Dermis microvascular lymphatic vessel endothelial cell (primary cell): ENCODE measurements at places on chromosomes 13 and 19. TPM values are rescaled to one million over a fixed set of nuclear protein-coding genes. Genes with fewer than 3 reads are reported as not detected.

DNA sequence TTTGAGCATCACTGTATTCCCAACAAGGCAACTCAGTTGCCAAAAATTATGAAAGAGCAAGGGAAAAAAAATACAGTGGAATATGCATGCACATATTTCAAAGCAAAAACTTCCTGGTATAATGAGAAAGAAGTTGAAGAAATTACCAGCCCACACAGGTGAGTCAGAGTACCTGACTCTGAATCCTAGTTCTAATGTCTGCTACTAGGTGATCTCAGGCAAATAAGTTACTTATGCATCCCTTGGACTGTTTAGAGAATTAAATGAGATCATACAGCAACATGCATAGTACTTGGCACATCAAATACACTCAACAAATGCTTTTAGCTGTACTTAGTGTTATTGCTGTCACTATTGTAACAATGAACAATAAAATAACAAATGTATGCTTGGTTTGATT, 144.9 kb downstream of the MIPEP start:
- no peak for DNase-seq

DNA sequence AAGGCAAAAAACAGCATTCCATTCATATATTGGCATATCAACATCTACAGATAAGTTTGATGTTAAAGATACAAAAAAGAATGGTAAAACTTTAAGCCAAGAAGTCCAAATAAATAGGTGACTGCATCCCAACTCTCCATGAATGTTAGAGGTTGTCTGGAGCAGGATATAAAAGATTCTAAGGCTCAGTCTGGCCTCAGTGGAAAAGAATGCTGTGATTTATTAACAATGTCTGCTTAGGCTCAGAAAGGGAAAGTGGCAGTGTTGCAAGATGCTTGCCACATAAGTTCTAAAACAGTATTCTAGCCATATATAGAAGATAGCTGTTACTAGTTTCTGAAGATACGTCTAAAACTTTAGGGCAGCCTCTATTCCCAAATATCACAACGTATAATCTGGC, 179.8 kb upstream of the NBEA start:
- no peak for DNase-seq

DNA sequence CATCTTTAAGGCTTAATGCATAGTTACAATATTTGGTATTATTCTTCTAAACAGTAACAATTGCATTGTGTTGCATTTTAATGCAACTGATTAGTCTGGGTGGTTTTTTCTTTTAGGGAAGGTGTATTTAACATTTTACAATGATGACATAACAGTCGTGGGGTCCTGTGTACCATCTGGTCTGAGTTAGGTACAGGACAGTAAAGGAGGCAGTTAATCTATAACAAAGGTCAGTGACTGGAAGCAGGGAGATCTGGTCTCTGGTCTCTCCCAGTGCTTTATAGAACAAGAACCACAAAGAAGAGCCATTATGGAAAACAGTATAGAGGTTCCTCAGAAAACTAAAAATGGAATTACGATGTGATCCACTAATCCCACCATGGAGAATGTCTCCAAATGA, 2.7 kb upstream of the OR7G2 start:
- DNase-seq: no peak

- DNase-seq: no peak
These were observed 4.4 kb downstream of the DACT3 start for GRCh38 chr19:46656541-46656940.

DNA sequence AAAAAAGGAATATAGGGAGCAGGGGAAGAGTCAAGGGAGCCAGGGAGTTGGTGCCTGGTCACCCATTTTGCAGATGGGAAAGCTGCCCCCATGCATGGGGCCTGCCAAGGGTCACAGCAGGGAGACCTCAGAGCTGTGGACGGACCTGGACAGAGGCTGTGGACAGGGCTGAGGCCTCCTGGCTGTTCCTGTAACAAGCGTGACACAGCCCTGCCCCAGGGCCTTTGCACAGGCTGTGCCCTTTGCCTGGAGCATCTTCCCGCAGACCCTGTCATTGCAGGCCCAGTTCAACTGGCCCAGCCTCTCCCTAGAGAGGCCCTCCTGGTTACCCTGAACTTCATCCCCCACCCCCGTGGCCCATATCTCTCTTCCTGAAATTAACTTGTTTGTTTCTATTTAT, 6.4 kb downstream of the TNFAIP8L1 start:
- DNase-seq: no peak

GRCh38 chr19:41350735-41351338, 2.9 kb downstream of the TGFB1 start:
- peak; percentile 50 for DNase-seq

DNA sequence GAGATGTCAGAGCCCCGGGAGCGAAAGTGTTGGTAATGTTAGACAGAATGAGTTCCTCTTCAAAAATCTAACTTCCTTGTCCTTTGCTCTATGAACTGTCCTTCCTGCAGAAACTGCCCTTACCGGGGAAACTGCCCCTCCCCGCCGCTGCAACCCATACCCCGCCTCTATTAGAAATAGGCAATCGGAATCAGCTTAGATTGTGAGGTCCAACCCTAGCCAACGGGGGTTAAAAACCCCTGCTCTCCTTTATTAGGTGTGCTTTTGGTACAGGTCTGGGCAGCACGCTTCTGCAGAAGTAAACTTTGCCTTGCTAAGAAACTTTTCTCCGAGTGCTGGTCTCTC, 11.5 kb upstream of the CAPNS1 start:
- no peak for DNase-seq

GRCh38 chr19:15616183-15616582, 1.2 kb downstream of the CYP4F8 start:
- no peak for DNase-seq

- no peak for DNase-seq
These were observed 11.7 kb downstream of the GNA11 start for GRCh38 chr19:3105641-3106508.

GRCh38 chr19:2494084-2494446, 18.1 kb downstream of the GADD45B start:
- peak; percentile 17 for DNase-seq

DNA sequence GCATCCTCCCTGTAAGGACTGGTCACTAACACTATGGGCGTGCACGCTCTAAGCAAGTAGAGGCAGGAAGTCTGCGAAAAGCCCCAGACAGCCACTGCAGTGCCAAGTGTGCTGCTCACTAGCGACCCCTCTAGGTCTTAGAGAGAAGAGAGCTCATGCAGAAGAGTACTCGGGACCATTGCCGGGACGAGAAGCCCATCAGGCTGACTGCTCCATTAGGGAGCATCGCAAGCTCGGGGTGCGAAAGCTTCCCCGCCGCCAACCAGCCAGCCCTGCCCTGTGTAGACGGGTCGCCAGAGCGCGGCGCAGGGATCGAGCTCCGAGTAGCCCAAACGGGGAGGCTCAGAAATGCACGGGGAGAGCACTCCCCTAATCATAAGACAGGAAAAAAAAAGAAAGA, 16.6 kb downstream of the POU4F1 start:
- DNase-seq: no peak

GRCh38 chr19:45972947-45973540, 621 bp downstream of the NOVA2 start:
- no peak for DNase-seq

- no peak for DNase-seq
These were observed 3.2 kb upstream of the TMEM190 start for GRCh38 chr19:55373306-55373992.

ADAMTSL5 gene
- not detected in 2 replicates for total RNA-seq

ZNF180 gene
- total RNA-seq: 5.5 and 6.6 TPM in 2 replicates

CASP14 gene
- total RNA-seq: not detected in 2 replicates

SIGLEC9 gene
- 0.26 and 0.38 TPM in 2 replicates for total RNA-seq

NTF4 gene
- total RNA-seq: not detected in 2 replicates

CGB8 gene
- total RNA-seq: not detected in 2 replicates
